ENCODE measurements at places on chromosomes 16 and 17.
A peak's percentile ranks its signal among the peaks of the same experiment; 100 is the strongest.

DNA sequence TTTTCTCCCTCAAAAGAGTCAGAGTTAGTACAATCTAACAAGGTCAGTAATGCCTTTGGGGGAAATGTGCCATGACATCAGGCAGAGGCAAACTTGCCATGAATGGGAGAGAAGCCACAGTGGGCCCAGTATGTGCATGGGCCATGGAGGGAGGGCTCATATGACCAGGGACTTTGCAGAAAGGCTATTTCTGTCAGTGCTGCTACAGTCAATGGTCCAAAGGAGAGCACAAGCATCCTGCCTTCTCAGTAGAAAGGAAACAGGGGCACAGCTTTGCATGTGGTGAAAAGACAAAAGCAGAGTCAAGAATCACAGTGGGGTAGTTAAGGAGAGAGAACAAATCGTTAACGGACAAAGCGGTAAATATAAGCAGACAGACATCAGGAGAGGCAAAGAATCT, 11.2 kb upstream of the CORO6 start:
- no peak for DNase-seq

DNA sequence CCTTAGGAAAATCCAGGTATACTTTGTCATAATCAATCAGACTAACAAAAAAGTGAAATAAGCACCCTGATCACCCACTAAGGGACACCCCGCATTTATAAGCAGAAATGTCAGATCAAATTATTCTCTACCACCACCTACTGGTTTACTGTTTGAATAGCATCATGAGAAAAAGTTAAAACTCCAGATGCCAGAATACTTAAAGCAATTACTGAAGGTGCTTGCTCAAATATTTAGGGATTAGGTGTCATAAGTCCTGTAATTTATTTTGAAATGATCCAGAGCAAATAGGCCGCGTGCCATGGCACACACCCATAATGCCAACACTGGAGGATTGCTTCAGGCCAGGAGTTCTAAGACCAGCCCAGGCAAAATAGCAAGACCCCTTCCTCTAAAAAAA, 2.3 kb downstream of the TOP2A start:
- DNase-seq: no peak

- DNase-seq: no peak
Observed at GRCh38 chr17:82443465-82444283, 6.9 kb downstream of the CYBC1 start.

- DNase-seq: no peak
Observed at GRCh38 chr16:8402981-8403843, 187.1 kb downstream of the TMEM114 start.

- no peak for DNase-seq
Observed at GRCh38 chr17:32445074-32445415, 735 bp downstream of the PSMD11 start.

GRCh38 chr17:42200706-42201457, 6.6 kb upstream of the GHDC start:
- DNase-seq: no peak

GRCh38 chr17:69640073-69640472, 225.6 kb downstream of the MAP2K6 start:
- no peak for DNase-seq

DNA sequence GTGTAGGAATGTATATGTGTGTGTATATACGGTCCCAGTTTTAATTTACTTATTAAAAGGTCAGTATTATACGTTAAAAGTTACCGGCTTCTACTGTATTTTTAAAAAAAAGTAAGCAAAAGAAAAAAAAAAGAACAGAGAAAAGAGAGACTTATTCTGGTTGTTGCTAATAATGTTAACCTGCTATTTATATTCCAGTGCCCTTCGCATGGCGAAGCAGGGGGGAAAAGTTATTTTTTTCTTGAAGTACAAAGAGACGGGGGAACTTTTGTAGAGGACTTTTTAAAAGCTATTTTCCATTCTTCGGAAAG, 1.6 kb downstream of the NOG start:
- DNase-seq: no peak

- no peak for DNase-seq
Observed at GRCh38 chr17:540631-541030, 174.0 kb downstream of the VPS53 start.

- no peak for DNase-seq
Observed at GRCh38 chr17:50153650-50154575, 3.4 kb upstream of the PPP1R9B start.

DNA sequence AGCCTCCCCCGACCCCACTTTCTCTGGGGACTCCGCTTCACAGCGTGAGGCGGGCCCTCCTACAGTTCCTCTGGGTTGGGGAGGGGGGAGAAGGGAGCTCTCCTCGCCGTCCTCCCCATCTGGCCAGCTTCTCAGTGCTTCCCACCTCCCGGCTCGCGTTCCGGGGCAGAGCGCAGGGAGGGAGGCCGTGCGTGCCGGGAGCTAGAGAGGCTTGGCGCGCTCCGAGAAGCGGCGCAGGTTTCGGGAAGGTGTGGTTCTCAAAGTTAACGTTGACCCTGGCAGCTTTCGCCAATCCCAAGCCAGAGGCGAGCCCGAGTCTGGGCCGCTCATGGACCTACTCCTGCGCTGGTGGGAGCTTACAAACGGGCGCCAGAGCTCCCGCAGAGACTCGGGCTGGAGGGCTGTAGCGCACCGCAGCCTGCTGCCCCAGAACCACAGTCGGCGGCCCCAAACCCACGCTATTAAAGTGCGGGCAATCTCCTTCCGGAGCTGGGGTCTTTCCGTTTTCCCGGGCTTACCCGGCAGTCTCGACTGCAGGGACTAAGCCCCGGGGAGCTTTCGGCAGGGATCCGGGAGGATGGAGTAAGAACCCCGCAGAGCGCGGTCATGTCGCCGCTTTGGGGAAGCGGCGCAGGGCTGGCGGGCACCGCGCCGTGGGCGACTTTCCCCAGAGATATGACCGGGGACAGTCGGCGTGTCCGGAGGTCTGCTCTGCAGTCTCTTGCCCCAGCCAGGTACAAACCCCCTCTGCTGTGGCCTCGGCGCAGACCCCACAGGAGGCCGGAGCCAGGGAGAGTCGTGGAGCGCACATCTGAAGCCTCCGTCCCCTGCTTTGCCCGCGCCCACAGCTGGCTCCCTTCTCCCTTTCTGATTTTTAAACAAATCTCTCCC, 787 bp downstream of the CDH11 start:
- no peak for DNase-seq

DNA sequence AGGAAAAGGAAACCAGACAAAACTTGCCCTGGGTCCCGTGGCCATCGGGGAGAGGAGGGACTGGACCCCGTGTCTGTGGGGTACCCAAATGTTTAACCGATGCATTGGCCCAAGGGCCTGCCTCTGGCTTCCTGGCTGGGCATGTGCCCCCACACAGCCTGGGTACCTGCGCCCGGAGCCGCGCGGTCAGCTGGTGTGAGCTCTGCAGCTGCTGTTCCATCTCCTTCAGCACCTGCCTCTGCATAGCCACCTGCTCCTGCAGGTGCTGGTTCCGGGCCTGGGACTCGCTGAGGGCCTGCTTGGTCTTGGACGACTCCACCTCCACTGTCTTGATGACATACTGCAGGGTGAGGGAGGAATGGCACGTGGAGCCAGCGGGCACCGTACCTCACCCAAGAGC, 31.9 kb downstream of the KIFC3 start:
- no peak for DNase-seq

DNA sequence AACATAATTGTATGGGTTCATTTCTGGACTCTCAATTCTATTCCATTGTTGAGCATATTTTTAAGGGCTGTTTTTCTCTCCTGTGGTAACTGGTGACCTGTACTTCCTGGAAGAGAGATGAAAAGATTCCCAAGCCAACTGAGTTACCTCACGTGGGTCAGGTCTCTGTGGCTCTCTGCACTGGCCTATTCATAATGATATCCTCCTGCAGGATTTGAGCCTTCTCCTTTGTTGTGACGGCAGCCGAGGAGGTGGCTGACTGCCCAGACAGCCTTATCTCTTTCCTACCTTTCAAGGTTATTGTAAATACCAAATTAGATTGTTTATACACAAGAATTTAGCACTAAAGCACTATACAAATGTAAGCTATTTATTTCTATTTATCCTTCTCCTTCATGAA, 2.7 kb upstream of the ACE start:
- DNase-seq: no peak

GRCh38 chr17:9959377-9959981, 54.4 kb upstream of the RCVRN start:
- no peak for DNase-seq

DNA sequence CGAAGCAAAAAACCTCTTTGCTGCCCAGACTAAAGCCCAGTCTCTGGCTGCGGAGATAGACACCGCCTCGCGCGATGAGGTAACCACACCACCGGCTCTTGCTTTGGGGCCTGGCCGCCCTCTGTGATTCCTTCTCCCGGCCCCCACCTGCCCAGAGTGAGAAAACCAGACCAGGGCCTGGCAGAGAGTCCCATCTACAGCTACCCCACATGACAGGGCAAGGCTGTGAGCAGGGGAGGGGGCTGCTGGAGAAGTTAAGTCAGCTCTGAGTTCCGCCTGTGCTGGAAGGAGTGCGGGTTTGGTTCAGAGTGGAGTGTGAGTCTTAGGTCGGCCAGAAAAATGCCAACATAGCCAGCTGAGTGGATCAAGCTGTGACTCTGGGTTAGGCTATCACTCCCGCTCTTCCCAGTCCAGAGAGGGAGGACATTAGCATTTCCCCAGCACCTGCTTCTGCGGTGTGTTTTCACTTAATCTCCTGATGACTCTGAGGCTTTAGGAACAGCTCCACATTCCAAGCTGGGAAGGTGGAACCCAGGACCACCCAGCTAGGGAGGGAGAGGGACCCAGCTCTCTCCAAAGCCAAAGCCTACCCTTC, 139.0 kb downstream of the RAB11FIP4 start:
- no peak for DNase-seq

DNA sequence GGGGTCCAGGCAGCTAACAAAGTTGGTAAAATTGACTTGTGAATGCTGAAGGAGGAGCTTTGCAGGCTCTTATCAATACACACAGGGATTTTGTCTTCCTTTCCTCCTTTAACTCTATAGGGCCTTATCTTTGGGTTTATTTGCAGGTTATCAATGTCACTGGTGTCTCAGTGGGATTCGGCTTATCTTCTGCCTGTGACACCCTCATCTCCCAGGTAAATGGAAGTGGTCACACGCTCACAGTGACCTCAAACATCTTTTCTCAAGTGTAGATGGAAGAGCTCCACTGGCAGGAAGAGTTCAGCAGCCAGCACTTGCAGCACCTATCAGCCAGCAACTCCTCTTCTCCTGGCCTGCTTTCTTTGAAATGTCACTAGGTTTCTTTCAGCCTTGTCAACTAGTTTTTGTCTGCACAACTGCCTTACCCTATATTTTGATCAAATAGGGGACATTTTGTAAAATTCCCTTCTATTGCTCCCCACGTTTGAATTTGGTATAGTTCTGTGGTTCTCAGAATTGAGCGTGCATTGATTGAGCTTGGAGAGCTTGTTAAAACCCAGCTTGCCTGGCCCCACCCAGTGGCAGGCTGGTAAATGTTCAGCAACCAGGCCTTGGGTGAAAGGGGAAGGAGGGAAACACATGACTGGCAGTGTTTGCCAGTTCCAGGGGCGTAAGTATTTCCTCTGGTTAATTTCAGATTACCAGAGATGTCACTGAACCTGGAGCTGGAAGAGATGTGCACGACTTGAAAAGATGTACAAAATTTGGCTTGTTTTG, 12.8 kb downstream of the SLC47A1 start:
- DNase-seq: no peak

DNA sequence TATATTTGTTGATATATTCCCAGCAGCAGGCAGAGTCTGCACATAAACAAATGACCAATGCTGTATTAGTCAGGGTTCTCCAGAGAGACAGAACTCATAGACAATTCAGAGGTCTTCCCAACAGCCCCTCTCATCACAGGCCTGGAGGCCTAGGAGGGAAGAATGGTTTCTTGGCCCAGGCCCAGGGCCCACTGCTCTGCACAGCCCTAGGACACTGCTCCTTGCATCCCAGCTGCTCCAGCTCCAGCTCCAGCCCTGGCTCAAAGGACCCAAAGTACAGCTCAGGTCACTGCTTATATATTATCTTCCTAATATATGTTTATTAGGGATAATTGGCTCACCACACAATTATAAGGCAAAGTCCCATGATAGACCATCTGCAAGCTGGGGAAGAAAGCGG, 749.9 kb downstream of the KCNJ2 start:
- no peak for DNase-seq

DNA sequence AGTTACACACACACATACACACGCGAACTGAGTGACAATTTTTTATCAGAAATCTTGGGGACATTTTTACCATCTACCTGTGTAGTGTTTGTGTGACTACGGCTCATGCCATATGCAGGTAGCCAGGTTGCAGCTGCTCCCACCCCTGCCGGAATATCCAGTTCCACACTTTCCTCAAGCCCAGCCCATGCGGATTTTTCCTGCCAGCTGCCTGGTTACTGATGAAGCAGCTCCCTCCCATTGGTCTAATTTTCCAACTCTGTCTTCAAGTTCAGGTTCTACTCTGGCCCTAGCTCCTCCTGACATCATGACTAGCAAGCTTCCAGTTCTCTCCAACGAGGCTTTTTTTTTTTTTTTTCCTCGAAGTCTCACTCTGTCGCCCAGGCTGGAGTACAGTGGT, 4.8 kb downstream of the GSG1L2 start:
- DNase-seq: peak; percentile 39

- no peak for DNase-seq
Observed at GRCh38 chr16:66129196-66129595, 237.3 kb upstream of the CDH5 start.

GRCh38 chr17:9232591-9233270, 211.4 kb downstream of the NTN1 start:
- peak; percentile 73 for DNase-seq

DNA sequence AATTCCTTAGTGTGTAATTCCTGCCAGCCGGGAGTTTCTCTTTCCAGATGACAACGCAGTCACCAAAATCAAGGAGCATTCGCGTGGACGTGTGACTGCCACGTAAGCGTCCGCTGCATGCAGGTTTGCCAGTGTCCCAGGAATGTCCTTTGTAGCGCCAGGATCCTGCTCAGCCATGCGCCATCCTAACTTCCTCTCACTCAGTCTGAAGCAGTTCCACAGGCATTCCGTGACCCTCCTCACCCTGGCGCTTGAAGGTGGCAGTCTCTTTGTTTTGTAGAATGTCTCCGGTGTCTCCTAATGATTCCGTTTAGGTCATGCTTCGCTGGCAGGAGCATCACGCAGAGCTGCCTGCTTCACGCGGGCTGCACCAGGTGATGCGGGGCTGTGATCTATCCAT, 88.6 kb downstream of the RPTOR start:
- no peak for DNase-seq

GRCh38 chr17:47603830-47604597, 45.7 kb upstream of the KPNB1 start:
- DNase-seq: no peak

- no peak for DNase-seq
Observed at GRCh38 chr16:72285324-72285723, 113.4 kb upstream of the PMFBP1 start.

DNA sequence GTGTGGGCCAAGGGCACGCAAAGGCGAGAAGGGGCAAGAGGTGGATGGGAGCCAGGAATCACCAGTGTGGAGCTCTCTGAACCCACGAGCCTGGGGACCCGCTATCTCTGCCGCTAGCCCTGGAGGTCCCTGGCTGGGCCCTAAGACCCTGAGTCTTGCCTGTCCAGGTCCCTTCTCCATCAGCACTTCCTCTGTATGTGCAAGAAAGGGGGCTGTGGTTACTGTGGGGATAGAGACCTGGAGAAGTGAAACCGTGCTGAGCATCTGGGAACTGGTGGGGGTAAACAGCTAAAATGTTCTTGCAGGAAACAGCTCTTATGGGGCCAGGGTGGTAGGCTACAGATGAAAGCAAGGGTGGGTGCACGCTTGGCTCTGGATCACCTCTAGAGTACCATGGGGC, 3.1 kb downstream of the SPNS3 start:
- DNase-seq: no peak
